GM03348 (cell line): ENCODE measurements at places on chromosomes 1 and 21.

DNA sequence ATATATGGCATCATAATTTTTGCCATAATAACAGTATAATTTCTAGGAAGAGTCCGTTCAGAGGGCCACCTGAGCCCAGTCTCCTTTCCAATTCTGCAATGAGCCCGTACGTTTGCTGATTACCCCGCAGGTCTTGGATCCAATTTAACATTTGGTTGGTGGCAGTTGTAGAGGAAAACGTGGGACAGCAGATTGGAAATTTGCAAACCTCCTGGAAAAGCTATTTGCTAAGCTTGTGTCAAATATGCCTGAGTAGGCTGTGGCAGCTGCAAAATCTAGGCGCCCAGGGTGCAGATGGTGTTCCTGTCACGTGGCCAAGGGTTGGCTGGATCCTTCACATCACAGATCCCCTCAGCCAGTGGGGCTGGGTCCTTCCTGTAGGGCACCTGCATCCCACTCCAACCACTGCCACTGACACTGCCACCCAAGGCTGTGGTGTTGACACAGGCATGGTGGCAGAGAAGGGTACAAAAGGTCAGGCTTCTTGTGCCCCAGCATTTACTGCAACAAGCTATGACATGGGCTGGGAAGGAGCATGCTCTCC, 174.8 kb upstream of the SYT6 start:
- no peak for DNase-seq

GRCh38 chr1:17759114-17759513, 4.0 kb downstream of the ACTL8 start:
- DNase-seq, result no peak

GRCh38 chr1:110040548-110040947, 6.1 kb downstream of the STRIP1 start:
- DNase-seq, result no peak

DNA sequence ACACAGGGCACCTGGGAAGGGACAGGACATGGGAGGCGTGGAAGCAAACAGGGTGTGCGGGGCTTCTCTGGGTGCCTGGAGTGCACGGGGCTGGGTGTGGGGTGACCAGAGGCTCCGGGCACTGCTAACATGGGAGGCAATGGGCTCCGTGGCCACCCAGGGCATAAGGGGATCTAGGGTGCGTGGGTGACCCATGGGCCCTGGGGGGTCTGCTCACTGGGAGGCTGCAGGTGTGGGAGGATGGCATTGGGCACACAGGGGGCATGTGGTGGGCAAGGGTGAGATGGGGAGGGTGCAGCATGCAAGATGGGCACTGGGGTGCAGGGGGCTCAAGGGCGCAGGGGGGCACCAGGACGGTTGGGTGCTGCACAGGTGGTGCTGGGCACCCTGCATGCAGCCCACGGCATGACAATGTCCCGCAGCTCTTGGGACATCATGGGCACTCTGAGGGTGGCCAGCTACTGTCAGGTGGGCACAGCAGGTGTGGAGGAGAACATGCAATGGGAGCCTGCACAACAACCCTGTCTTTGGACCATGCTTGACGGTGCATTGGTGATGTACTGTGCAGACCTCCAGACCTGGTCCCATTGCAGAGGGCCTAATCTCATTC, 15.1 kb downstream of the TRIM11 start:
- DNase-seq, result no peak

DNA sequence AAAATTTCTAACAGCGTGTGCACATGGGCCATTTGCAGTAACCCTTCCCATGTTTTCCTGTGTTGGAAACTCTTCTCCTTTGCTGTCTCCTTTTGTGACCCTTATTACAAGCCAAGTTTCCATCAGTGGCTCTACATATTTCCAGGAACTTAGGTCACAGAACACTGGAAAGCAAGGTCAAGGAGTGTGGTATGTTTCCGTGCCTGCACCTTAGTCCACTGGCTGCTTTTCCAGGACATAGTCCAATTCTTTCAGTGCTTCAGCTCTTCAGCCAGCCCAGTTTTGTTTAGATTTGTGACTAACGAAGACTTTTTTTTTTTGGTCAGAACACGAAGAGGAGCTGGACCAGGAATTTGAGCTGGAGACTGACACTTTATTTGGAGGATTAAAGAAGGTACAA, 33.8 kb downstream of the HHAT start:
- peak; percentile 72 for DNase-seq

- peak; percentile 90 for DNase-seq
These were observed 15.9 kb downstream of the COL8A2 start for GRCh38 chr1:36109041-36109679.

DNA sequence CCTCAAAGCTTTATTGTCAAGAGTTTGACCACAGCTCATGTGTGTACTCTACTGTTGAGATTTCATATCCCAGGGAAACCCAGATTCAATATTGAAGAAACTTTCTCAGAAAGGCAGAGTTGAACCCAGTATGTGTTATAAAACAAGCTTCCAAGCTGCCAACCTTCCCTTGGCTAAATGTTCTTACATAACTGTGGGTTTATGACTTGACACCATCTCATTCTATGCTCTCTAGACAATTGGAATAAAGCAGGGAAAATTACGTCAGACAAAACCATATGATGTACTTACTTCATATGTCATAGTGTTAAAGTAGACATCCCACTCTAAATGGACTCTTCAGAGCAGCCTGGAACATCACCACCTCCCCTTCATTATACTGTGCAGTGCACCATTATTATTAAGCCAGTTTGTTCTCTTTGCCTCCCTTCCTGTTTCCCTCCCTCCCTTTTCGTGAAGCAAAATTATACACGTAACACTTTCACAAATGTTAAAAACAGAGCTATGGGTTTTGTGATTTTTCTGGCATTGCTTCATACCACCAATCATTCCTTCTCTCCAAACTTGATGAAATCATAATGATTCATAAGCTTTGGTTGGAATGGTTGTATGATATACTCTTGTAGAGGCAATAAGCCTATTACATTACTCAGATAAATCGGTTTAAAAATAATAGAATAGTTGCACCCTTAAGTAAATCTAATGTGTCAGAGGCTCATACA, 507.2 kb downstream of the LTN1 start:
- DNase-seq, result peak; percentile 61

DNA sequence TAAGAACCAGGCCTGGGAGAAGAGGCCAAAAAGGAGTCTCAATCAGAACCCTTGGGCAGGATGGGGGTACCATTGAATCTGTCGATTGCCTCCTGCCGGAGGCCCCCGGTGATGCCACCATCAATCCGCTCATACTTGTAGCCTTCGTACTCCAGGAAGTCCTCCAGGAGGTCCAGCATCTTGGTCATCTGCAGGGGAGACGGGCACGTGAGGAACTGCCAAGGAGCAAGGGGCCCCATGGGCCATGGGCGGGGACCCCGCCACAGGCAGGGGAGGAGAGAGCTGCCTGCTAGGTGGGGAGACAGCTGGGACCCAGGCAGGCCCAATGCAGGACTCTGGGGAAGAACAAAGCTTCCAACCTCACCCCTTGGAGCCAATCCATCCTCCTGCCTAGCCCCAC, 48.6 kb downstream of the CHD5 start:
- DNase-seq, result no peak

DNA sequence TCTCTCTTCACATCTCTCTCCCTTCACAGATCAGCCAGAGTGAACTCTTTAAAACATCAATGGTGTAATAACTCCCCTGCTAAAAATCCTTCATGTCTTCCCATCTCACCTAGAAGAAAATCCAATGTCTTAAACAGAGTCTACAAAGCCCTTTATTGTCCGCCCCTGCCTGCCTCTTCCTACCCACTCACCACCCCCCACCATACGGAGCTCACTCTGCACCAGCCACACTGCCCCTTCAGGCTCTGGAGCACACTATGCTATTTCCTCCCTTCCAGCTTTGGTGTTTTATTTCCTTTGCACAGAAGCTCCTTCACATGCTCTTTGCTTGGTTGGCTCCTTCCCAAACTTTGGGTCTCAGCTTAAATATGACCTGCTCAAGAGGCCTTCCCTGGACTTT, 10.2 kb downstream of the CAMK1G start:
- DNase-seq, result no peak

DNA sequence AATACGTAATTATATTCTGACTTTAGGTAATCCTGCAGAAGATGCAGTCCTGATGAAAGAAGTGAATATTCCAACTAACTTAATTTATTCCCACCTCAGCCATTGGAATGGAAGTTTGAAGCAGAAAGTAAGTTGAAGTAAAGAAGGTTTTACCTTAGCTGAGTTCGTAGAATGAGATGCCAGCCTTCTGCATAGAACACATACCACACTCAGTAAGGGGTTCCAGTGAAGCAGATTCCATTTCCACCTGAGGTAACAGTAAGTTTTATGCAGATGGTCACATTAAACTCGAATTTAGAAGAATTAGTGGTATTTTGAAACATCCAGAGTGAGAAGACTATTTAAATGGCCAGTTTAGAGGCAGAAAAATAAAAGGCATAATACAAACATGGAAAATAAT, 20.2 kb downstream of the RBM11 start:
- DNase-seq, result no peak

DNA sequence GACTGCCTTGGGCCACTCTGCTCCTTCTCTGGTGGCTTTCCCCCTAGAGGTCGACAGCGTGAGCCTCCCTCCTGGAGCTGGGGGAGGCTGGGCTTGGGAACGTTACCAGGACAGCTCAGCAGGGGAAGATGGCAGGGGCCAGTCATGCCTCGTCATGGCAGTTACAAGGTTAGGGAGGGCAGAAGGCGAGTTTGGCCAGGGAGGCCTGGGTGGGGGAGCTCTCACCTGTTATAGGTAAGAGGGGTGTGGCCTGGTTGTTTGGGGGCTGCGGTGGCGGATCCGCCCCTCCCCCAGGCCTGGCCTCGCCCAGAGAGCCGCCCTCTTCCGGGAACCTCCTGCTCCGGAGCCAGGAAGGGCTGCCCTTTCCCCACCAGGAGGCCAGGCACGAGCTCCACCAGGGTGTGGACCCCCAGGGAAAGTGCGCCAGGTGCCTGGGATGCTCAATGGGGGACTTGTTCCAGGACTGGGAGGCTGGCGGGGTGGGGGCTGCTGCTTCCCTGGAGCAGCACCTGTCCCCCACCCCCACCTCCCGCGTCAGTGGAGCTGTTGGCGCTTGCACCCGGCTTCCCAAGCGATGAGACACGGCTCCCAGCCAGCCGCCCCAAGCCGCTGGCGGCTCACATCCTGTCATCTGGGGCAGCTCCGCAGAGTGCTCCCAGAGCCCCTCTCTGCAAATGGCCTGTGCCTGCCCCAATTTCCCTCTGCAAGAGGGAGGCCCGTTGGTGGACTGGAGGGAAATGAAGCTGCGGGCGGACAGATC, 23.6 kb upstream of the PKP1 start:
- peak; percentile 62 for DNase-seq

GRCh38 chr1:150683914-150684313, 13.0 kb downstream of the GOLPH3L start:
- DNase-seq, result no peak

DNA sequence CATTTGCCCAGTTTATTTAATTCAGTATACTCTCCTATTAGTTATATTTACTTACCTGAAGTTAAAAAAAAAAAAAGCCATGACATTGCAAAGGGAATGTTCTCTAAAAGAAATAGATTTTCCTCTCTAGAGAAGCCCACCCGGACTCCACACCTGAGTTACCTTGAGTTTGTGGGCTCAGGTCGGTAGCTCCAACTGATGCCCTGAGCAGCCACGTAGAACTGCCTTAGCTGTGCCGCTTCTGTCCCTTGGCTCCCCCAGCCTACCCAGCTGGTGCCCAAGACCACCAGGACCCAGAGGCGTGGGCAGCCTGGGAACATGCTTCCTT, 250 bp downstream of the F5 start:
- no peak for DNase-seq

DNA sequence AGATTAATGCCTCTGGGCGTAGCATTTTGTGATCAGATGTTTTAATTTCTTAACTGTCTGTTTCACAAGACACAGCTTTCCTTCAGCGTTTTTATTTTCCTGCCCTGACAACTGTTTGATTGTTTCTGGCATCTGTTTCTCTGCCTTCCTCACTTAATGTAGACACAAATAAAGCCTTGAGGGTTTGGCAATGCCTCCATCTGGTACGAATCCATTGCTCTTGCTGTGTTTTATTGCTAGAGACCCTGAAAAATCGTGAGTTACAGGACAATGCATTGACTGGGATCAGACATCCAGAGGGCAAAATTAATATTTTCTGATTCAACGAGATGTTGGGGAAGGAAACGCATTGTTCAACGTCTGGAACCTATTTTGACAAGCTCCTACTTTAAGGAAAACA, 363.5 kb downstream of the MRPL39 start:
- no peak for DNase-seq

DNA sequence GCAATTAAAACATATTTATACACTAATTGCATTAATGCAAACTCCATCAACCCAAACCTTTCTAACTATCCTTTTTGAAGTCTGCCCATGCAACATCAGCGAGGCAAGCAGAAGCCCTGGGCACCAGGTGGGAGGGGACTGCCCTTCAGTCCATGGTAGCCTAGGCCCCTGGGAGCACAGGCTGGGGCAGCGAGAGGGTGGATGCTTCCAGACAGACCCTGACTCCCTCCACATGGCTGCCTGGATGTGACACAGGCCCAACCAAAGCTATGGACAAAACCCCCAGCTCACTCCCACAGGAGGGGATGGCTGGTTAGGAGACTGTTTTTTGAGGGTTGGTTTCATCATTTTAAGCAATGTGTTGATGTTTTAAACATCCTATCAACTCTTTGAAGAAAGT, 17.8 kb upstream of the LRRC47 start:
- DNase-seq, result no peak

GRCh38 chr1:6419397-6419803, 319 bp downstream of the HES2 start:
- no peak for DNase-seq

DNA sequence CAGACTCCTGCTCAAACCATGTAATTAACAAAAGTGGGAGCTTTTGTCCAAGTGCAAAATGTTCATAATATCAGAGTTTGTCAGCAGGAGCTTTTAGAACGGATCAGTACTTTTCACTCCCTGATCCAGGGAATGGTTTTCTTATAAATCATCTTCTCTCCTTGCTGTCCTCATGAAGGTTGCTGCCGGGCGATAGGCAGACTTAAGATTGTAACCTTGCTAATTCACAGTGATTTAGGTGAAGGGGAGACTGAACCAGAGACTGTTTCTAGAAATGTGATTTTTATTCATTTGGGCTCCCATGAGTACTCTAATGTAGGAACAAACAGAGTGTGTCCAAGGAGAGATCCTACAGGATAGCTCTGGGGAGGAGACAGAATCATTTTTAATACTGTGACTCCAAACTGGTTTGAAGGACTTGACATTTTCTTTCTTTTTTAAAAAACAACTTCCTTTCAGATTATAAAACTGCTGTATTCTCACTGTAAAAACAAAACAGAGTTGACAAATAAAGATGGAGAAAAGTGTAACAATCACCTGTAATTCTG, 23.7 kb downstream of the ELAVL4 start:
- DNase-seq, result no peak

- DNase-seq, result no peak
These were observed 87.2 kb upstream of the MAP1LC3C start for GRCh38 chr1:242086093-242086492.

- no peak for DNase-seq
These were observed 2.2 kb downstream of the UBAP2L start for GRCh38 chr1:154222918-154223317.

GRCh38 chr21:34642211-34643075, 26.4 kb upstream of the CLIC6 start:
- peak; percentile 55 for DNase-seq
